ENCODE measurements at places on chromosomes 13 and 19.
A peak's percentile ranks its signal among the peaks of the same experiment; 100 is the strongest.

DNA sequence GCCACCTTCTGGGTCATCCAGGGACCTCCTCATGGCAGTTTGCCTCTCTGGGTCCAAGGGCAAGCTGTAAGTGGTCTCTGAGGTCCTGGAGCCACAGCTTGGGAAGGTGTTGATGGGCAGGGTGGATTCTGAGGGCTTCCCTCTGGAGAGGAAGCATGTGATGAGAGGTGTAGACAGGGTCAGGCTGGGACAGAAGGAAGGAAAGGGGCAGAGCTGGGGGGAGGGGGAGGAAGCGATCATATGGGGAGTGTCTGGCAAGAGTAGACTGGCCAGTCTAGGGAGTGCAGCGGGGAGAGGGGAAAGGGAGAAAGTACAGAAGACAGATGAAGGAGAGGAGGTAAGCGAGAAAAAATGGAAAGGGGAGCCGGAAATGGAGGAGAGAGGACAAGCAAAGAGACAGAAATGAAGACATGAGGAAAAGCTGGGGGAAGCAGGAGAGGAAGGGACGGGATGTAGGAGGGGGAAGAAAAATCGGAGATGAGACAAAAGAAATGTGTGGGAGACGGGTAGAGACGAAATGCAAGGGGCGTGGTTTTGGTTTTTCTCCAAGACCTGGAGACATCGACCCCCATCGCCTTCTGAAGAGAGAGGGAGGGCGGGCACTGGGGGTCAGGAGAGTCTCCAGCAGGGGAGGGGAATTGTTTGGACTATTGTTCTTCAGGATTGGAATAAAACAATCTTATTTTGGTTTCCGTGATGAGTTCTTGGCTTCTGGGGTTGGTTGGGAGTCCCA is 26.6 kb downstream of the ZSWIM9 start:
- no peak for DNase-seq

DNA sequence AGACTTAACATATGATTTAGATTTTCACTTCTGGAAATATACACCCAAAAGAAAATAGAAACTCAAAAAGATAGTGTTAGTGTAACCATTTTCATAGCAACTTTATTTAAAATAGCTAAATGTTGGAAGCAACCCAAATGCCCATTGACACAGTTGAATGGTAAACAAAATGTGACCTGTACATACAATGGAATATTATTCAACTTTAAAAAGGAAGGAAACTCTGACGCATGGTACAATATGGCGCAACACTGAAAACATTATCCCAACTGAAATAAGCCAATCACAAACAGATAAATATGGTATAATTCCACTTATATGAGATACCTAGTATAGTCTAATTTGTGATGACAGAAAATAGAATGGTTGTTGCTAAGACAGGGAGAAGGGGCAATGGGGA is 1456.1 kb upstream of the MIR17HG start:
- DNase-seq = no peak

DNA sequence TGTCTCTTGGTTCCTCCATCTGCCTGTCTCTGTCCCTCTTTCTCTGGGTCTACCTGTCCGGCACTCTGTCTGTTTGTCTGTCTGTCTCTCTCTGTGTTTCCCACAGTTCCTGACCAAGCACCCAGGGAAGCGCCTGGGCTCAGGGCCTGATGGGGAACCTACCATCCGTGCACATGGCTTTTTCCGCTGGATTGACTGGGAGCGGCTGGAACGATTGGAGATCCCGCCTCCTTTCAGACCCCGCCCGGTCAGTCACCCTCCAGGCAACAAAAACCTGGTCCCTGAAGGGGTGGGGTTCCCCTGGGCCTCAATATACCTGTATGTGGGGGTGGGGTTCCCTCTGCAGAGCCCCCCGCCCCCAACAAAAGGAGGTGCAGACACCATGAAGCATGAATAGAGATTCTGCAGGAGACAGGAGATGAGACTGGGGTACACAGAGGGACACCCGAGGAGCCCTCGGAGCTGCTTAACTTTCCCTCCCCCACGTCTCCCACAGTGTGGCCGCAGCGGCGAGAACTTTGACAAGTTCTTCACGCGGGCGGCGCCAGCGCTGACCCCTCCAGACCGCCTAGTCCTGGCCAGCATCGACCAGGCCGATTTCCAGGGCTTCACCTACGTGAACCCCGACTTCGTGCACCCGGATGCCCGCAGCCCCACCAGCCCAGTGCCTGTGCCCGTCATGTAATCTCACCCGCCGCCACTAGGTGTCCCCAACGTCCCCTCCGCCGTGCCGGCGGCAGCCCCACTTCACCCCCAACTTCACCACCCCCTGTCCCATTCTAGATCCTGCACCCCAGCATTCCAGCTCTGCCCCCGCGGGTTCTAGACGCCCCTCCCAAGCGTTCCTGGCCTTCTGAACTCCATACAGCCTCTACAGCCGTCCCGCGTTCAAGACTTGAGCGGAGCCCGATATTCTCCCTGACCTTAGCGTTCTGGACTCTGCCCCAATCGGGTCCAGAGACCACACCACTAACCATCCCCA is 2.6 kb upstream of the CACNG7 start:
- DNase-seq = peak; percentile 91

GRCh38 chr19:16463991-16464575 is 7.7 kb downstream of the EPS15L1 start:
- DNase-seq = no peak

DNA sequence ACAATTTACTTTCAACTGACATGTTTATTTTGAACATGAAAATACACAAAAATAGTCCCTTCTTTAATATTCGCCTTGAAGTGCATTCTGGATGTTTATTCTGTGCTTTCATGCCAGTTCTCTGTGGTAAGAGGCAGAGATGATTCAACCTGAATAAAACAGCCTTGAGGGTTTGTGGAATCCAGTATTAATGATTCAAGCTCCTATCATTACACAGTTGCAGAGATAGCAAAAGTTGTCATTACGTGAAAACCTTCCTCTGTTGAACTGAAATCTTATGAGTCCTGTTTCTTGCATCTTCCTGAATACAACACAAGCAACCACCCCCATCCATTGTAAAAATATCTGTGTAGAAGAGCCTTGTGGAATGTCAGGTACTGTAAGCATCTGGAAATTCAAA is 142.3 kb upstream of the HTR2A start:
- DNase-seq = no peak

DNA sequence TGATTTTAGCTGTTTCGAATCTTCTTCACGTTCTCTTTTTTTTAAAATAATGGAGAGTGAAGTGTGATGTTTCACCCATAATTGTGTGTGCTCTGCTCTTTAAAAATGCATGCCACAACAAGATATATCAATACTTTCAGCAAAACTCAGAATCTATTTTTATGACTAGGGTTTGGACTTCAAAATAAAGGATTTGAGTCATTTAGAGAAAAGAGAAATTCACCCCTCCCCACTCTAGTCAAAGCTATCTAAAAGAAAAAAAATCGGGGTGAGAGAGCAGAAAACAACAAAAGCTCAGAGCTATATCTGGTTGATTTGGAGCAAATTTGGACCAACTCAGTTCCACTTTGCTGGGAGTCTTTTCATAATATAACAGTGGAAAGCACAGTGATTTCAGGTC is 244.5 kb downstream of the DNAJC15 start:
- no peak for DNase-seq

DNA sequence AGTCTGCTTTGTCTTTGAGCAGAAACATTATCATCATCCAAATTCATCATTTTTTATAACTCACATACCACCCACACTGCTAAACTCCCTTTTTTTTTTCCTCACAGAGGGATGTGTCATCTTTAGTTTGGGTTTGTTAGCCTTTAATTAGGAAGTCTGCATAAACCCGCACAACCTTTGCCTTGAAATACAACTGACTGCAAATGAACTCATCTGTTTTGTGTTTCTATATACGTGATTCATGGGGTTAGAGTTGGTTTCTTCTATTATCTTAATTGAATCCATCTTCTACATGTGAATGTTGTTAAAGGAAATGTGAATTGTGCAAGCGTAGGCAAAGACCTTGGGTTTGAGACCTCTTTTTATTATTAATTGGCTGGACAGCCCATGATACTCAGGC is 102.7 kb downstream of the SLAIN1 start:
- DNase-seq = no peak

DNA sequence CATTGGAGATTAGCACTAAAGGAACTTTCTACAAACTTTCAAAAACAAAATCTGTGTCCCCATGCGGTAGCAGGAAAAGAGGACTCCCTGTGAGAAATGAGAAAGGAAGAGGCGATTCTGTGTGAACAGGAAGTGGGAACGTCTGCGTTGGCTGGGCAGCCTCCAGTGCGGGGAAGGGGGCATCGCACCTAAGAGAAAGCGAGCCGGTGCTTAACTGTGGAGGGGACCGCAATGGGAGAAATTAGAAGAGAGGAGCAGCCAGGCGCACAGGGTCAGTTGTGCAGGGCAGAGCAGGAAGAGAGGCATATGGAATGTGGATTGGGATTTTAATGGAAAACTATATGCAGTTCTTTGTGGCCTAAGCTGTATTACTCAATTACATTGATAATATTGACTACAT is 77.4 kb upstream of the DOCK9 start:
- no peak for DNase-seq

DNA sequence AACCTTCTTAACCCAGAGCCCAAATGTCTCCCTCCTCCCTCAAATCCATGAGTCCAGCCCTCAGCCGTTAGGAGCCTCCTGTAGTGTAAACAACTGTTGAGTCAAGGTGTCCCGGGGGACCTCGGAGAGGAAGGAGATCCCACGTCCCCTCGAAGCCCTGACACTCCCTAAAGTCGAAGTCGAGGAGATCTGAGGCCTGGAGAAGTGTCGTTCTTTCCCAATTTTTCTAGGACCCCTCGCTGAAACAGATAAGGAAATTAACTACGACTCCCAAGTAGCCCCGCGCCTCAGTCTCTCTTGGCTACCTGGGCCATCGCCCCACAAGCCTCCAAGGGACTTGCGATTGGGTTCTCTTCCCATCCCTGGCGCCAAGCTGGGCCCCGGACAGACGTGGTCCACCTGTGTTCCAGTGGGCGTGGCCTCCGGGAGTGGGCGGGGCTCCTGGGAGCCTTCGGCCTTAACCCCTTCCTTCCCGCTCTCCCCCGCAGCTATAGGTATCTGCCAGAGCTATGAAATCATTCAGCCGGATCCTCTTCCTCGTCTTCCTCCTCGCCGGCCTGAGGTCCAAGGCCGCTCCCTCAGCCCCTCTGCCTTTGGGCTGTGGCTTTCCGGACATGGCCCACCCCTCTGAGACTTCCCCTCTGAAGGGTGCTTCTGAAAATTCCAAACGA is 869 bp downstream of the GFY start:
- no peak for DNase-seq

DNA sequence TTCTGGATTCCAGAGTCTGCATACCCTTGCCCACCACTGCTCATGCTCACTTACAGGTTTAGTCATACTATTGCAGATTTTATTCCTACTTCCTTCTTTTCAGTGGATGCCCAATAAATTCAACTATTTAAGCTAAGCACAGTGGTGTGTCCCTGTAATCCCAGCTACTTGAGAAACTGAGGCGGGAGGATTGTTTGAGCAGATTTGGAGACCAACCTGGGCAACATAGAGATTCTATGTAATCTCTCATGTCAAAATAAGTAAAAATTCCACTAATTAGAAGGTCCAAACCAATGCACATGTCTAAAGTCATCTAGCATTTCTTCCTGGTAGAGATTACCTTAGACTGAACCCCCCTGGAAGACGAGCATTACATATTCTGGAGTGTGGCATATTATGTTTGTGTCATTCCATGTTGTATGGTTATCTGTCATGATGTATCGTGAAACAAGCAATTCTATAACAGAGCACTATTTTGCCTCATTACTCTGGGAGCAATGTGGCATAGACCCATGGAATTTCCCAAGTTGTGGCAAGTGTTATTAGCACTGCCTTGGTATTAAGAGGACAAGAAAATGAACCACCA is 8.3 kb downstream of the HMGB1 start:
- no peak for DNase-seq

- no peak for DNase-seq
Observed at GRCh38 chr13:59259165-59260000, 904.3 kb downstream of the DIAPH3 start.

DNA sequence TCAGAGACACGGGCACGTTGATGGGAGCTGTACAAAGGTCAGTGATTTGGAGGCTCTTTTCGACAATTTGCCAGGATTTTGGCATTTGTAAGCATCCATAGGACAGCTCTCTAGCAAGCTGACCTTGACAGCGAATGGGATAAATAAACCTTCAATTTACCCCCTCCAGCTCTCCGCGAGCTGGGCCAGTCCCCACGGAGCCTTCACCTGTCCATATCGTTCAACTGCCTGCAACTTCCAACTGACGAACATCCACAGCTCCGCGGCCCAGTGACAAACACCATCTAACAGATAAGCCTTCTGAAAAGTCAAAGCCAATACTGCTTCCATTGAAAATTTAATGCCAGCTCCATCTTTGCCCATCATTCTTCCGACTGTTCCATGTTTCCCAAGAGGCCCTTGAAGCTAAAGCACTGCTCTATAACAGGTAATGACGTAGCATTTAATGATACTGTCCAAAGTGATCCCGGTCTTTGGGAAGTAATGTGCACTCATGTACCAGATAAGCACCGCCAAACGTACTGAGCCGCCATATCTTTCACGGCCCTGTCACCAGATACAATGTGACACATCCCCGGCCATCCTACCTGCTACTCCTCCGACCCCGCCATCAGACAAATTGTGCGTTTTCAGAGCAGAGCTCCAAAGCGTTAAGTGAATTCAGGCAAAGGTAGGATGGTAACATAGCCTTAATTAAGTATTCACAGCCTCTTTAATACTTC is 365.3 kb upstream of the ZNF507 start:
- no peak for DNase-seq

- no peak for DNase-seq
Observed at GRCh38 chr13:104140552-104140951, 1074.3 kb upstream of the SLC10A2 start.
